Bronchial epithelial cell (primary cell): ENCODE measurements at places on chromosomes 11 and 22.

- peak; percentile 47 for DNase-seq
Observed at GRCh38 chr11:46176421-46176820, 55.2 kb upstream of the PHF21A start.

DNA sequence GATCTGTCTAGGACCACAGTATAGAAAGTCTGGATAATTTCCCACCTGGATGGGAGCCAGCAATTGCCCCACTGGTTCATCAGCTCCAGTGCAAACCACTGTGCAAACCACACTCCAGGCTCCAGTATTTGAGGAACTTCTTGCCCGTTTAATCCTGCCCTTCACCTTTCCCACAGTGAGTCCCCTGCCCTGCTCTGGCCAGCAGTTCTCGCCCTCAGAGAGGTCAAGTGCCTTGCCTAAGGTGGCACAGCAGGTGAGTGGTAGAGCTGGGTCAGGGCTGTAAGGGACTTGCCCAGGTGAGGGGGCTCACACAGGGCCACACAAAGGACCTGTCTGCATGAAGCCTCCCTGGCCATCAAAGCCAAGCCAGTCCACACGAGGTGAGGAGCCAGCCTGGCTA, 24.1 kb downstream of the MS4A10 start:
- DNase-seq, result no peak

DNA sequence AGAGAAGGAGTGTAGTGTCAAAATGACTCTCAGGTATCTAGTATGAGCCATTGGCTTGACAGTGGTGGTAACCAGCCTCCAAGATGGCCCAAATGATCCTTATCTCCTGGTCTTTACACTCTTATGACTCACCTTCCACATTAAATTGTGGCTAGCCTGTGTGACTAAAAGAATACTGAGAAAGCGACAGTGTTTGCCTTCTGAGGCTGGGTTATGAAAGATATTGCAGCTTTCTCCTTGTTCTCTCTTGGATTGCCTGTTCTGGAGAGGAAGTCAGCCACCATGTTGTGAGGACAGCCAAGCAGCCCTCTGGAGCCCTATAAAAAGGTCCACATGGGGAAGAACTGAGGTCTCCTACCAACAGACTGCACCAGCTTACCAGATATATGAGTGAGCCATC, 15.8 kb downstream of the C11orf71 start:
- DNase-seq, result no peak

DNA sequence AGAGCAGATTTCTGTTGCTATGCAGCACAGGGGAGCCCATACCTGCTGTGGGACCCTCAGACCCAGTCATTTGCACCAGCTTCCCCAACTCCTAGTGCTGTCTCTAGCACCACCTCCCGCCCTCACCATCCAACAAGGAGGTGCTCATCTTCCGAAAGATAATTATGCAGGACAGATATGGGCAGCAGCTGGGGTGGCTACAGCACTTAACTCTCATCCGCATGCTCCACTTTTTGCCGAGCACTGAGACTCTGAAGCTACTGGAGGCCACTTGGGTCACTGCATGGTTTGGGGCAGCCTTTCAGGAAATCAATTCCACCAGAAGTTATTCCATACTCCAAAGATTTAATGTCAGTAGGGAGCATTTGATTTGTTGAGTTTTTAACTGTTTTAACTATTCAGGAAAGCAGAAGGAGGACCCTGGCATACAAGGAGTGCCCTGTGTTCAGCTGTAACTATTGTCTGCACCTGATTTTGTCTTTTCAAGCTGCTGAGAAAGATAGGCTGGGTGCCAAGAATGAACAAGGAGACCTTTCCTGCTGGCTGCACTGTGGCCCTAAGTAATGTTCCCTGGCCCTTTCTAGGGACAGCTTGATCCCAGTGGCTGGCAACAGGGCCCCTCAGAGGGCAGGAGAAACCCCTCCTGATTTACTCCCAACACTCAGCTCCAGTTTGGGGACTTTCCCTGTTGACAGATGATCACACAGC, 67.3 kb upstream of the CSNK2A3 start:
- no peak for DNase-seq

DNA sequence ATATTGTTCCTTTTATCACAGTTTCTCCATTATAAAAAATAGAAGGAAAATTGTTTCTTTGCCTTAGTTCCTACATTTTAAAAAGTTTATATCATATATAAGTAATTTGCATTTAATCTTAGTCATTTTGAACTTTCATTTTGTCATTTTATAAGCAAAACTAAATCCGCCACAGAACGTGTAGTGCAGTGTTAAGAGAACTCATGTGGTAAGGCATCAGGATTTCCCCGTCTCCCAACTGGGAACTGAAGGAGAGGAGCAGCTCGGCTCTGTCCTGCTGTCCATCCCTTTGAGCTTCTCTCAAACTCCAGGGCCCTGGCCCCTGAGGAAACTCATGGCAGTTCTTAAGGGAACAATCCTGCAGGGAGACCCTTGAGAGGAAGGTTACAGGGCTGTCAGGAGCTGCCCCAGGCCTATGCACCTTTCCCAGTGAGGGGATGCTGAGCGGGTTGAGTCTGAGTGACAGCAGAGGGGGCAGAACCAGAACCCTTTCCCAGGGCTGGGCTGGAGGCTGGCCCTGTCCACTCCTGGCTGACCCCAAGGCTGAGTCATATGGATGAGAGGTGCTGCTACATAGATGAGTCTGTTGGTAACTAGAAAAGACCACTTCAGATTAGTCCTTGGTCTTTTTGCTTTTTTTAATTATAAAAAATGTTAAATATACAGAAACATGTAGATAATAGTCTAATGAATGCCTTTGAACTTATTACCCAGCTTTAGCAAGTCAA, 333.1 kb downstream of the TBC1D22A start:
- DNase-seq, result no peak
